ENCODE measurements at places on chromosomes 5 and 9.

DNA sequence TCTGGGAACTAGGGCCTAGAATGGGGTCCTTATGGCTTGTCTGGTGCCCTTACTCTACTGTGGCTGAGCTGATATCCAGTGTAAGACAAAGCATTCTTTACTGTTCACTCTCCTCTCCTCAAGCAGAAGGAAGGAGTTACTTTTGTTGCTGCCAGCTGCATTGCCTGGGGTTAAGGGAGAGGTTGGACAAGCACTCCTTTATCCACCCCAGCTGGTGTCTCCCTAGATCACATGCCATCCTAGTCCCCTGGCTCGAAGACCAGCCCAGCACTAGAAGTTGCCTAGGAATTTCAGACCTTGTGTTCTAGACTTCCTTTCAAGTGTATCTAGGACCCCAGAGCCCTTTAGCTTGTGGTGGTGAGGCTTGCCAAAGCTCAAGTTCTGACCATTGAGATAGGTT lies 1051.5 kb upstream of the C9orf72 start:
- no peak for DNase-seq

- DNase-seq: no peak
These were observed 38.9 kb downstream of the ADRA1B start for GRCh38 chr5:159955056-159955624.

DNA sequence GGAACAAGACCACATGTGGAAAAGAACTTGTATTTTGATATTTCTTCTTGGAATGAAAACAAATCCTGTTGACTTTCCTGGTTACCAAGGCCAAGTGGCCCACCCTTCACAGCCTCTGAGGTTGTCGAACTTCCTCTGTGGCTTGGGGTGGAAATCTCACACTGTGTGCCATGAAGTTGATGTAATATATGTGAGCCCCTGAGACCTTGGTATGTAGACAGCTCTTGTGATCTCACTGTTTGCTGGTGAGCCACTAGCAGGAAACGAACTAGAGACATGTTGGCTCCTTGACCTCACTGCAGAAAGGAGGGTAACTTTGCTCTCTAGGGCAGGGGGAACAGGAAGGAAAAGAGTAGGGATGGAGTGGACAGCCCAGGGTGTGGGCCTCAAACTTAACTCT lies 159.4 kb downstream of the ARHGAP26 start:
- peak; percentile 20 for DNase-seq

- peak; percentile 33 for DNase-seq
These were observed 26.0 kb downstream of the PRDM6 start for GRCh38 chr5:123115020-123115419.

DNA sequence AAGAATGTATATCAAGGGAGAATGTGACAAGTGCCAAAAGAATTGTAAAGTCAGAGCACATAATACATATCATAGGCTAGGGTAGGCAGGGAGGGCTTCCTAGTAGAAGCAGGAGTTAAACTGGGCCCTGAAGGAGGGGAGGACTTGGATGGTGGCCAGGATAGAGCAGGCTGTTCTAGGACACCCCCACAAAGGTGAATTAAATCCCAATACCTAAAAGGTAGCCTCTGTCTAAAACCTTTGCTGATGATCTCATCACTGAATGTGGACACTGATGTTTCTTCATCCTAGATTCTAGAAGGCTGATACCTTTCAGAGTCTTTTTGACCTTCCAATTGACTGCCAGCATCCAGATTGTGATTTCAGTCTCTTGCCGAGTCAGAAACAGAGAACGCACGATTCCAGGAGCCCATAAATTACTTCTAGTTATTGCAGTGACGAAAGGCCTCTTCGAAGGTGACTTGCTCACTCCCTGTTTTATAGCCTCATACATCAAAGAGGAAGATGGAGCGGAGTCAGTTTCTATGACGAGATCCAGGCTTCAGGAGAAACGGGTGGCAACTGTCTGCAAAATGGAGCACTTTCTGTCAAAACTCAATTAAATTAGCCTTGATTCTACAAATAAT lies 43.2 kb downstream of the KIF4B start:
- no peak for DNase-seq

DNA sequence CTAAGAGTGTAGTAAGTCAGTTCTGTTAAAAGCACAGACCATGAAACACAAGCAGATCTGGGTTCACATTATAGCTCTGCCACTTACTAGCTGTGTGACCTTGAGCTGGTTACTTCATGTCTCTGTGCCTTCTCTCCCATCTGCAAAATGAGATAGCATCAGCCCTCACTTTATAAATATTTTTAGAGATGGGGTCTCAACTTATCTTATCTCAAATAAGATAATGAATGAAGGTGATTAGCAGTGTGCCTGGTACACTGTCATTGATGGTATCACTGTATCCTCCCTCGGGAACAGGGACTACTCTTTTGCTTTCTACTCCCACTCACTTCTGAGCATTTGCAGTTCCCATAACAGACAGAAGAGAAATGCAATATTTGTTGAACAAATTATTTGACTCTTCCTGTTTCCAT lies 52.4 kb downstream of the GALNT10 start:
- no peak for DNase-seq

- peak; percentile 74 for DNase-seq
These were observed 47.4 kb downstream of the P4HA2 start for GRCh38 chr5:132180134-132180745.

GRCh38 chr5:89388872-89389271 lies 505.9 kb upstream of the MEF2C start:
- no peak for DNase-seq

- no peak for DNase-seq
These were observed 42.7 kb upstream of the AKNA start for GRCh38 chr9:114430457-114430856.

GRCh38 chr5:24497145-24497544 lies 147.6 kb downstream of the CDH10 start:
- DNase-seq: no peak

- peak; percentile 72 for DNase-seq
These were observed 5.1 kb upstream of the CDX1 start for GRCh38 chr5:150161242-150162141.

DNA sequence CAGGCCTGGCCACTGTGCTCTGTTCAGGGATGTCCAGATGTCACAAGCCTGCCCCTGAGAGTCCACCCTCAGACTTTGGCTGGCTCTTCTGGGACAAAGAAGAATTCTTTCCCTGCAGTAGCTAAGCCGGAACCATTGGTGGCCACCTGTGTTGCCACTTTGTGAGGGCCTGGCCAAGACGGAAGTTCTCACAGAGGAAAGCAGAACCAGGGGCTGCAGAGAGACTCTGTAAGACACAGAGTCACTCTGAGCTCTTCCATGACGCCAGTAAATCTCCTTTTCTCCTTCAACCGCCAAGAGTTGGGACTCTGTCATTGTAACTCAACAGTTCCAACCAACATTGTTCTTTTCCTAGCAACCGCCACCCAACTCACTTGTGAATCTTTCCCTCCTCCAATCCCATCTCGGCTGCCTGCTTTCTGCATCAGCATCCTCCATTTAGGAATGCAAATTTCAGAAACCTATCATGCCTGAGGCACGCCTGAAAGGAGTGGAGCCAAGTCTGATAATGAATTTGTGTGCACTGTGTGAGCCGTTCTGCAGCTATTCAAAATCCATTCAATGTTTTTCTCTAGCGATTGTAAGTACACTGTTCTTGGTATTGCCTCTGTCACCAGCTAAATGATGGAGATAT lies 37.8 kb upstream of the ATP6V1G1 start:
- DNase-seq: peak; percentile 76

DNA sequence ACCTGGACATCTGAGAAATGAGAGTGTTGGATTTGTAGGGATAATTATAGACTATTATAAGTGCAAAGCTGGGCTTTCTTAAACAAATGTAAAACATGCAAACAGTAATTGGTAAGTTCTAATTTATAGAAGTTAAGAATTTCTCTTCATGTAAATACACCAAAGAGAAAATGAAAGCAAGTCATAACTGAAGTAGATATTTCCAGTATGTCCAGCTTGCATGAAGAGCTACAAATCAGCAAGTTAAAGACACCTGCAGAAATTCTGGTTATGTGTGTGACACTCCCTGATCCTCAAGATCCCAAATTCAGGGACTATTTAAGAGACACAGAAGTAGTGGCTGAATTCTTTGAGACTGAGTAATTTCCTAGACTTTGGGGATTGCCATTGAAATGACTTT lies 308.9 kb downstream of the TLE4 start:
- DNase-seq: no peak

- no peak for DNase-seq
These were observed 178.4 kb downstream of the MPDZ start for GRCh38 chr9:13100914-13101572.

GRCh38 chr9:123119566-123119965 lies 86.1 kb downstream of the GPR21 start:
- peak; percentile 38 for DNase-seq

DNA sequence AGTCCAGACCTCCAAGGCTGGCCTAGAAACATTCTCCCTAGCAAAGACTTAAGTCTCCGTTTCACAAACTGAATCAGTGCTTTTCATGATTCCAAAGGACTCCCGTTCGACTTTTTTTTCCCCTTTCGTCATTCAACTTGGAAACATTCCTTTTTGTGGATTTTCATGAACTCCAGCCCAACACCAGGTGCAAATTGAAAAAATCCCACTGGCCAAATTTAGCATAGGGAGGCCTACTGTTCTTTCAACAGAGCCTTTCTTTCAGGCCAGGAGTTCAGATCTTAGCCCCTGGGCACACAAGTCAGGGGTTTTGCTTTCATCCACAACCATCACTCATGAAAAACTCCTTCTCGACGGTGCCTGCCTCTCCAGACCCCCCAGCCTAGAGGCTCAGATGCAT lies 285.3 kb downstream of the PIK3R1 start:
- no peak for DNase-seq

DNA sequence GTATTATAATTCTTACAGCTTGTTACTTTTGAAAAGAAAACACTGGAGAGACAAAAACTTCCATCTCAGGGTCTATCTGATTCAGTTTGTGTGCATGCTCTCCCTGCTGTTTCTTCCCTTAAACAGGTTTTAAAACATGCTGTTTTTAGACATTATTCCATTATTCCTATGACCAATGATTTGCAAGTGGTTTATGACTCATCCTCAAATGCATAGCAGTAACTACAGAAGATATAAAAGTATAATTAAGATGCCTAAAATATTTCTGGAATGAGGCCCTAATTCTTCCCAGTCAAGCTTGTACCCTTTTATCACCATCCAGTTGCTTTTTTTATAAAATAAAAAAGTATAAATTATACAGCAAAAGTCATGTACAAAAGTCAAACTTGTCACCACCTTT lies 3.7 kb downstream of the DTWD2 start:
- peak; percentile 89 for DNase-seq

GRCh38 chr5:175195698-175196656 lies 248.0 kb downstream of the DRD1 start:
- DNase-seq: peak; percentile 53

DNA sequence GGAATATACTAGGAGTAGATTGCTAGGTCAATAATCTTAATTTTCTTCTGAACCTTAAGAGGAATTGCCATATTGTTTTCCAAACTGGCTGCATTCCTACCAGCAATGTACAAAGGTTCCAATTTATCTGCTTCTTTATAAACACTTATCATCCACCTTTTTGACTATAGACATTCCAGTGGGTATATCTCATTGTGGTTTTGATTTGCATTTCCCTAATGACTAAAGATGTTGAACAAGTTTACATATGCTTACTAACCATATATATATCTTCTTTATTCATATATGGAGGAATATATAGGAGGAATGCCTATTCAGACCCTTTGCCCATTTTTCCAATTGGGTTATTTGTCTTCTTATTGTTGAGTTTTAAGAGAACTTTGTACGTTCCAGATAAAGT lies 7.6 kb downstream of the DNAJC18 start:
- no peak for DNase-seq

GRCh38 chr5:41087461-41087860 lies 16.3 kb upstream of the MROH2B start:
- DNase-seq: peak; percentile 26

- DNase-seq: peak; percentile 41
These were observed 49.1 kb downstream of the NXNL2 start for GRCh38 chr9:88583901-88584596.

DNA sequence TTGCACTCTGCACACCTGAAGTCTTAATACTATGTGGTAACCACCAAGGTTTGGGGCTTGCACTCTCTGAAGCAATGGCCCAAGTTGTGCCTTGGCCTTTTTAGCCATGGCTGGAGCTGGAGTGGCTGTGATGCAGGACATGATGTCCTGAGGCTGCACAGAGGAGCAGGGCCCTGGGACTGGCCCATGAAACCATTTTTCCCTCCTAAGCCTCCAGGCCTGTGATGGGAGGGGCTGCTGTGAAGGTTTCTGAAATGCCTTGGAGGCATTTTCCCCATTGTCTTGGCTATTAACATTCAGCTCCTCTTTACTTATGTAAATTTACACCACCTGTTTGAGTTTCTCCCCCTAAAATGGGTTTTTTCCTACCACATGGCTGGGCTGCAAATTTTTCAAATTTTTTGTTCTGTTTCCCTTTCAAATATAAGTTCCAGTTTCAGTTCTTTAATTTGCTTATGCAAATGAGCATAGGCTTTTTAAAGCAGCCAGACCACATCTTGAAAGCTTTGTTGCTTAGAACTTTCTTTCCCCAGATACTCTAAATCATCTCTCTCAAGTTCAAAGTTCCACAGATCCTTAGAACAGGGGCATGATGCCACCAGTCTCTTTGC lies 237.4 kb upstream of the DMAC1 start:
- no peak for DNase-seq

GRCh38 chr9:17970277-17970676 lies 391.4 kb downstream of the SH3GL2 start:
- DNase-seq: no peak

- no peak for DNase-seq
These were observed 712.1 kb downstream of the MTRR start for GRCh38 chr5:8581047-8581446.

DNA sequence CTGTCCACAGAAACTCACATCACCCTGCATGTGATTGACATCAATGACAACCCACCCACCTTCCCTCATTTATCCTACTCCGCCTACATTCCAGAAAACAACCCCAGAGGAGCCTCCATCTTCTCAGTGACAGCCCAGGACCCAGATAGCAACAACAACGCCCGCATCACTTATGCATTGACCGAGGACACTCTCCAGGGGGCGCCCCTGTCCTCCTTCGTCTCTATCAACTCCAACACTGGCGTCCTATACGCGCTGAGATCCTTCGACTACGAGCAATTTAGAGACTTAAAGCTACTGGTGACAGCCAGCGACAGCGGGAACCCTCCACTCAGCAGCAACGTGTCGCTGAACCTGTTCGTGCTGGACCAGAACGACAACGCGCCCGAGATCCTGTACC lies 1.7 kb downstream of the PCDHGA3 start:
- no peak for DNase-seq

GRCh38 chr5:17947029-17947428 lies 312.8 kb downstream of the TAF11L14 start:
- DNase-seq: no peak

GRCh38 chr5:103117471-103117991 lies 2.4 kb downstream of the GIN1 start:
- DNase-seq: peak; percentile 11

- no peak for DNase-seq
These were observed 123.4 kb downstream of the CDC42SE2 start for GRCh38 chr5:131387255-131387654.

Data from fibroblast of skin of right biceps (primary cell).